ENCODE measurements at places on chromosomes 1 and 21. TPM values are rescaled to one million over a fixed set of nuclear protein-coding genes. Genes with fewer than 3 reads are reported as not detected.

- no peaks in the 10 kb centered on the region for H3K27me3 ChIP-seq
- DNase-seq, result peak; percentile 28
- H3K36me3 ChIP-seq, result no peaks in the 10 kb centered on the region
- H3K4me1 ChIP-seq, result peaks cover 15% of the 10 kb centered on the region
- H3K27ac ChIP-seq, result peak overlapping the region; percentile 56
Observed at GRCh38 chr1:213572912-213573647, 414.7 kb upstream of the PROX1 start.

DNA sequence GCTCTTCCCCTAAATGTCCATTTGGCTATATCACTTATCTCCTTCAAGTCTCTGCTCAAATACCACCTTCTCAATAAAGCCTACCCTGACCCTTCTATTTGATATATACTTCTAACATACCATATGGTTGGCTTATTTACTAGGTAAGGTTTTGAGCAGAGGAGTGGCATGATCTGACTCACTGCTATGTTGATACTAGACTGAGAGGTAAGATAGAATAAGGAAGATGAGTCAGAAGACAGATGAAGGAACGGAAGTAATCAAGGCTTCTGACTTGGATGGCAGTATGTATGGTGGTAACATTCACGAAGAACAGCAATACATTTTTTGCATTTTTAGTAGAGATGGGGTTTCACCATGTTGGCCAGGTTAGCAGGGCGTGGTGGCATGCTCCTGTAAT, 4.8 kb upstream of the HRNR start:
- no peak overlapping the region for H3K27ac ChIP-seq
- no peak overlapping the region for H3K4me3 ChIP-seq
- no peaks in the 10 kb centered on the region for H3K36me3 ChIP-seq
- DNase-seq, result no peak

GRCh38 chr1:90879281-90879680, 142.6 kb downstream of the ZNF644 start:
- H3K27ac ChIP-seq, result no peak overlapping the region
- H3K27me3 ChIP-seq, result no peaks in the 10 kb centered on the region
- no peaks in the 10 kb centered on the region for H3K36me3 ChIP-seq
- no peak overlapping the region for H3K4me3 ChIP-seq
- no peaks in the 10 kb centered on the region for H3K4me1 ChIP-seq

GRCh38 chr1:24737368-24738117, 7.7 kb upstream of the CLIC4 start:
- H3K4me3 ChIP-seq, result no peak overlapping the region
- no peaks in the 10 kb centered on the region for H3K36me3 ChIP-seq
- peaks cover 17% of the 10 kb centered on the region for H3K4me1 ChIP-seq
- DNase-seq, result no peak
- H3K27me3 ChIP-seq, result no peaks in the 10 kb centered on the region

GRCh38 chr1:245530937-245531336, 376.2 kb downstream of the KIF26B start:
- H3K27ac ChIP-seq, result no peak overlapping the region
- no peak overlapping the region for H3K4me3 ChIP-seq
- no peaks in the 10 kb centered on the region for H3K4me1 ChIP-seq
- H3K27me3 ChIP-seq, result no peaks in the 10 kb centered on the region
- no peak for DNase-seq
- no peaks in the 10 kb centered on the region for H3K36me3 ChIP-seq

GRCh38 chr1:157233131-157233530, 94.9 kb upstream of the ETV3 start:
- DNase-seq, result no peak
- no peaks in the 10 kb centered on the region for H3K27me3 ChIP-seq
- no peak overlapping the region for H3K27ac ChIP-seq
- H3K4me1 ChIP-seq, result peaks cover 37% of the 10 kb centered on the region

DNA sequence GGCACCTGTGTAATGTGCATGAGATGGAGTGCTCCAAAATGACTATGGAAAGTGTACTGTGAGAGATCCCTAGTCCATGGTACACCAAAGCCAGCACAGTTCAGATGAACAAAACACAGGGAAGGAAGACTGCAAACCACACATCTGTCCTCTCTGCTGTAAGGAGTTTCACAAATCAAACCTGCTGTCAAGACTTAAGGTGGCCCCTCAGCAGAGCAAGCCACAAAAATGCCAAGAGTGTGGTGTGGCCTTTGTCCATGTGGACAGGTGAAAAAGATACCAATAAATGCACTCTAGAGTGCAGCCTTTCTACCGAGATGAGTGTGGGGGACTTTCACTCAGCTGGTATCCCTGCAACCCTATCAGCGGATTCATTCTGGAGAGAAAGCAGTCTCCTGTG, 12.9 kb downstream of the ZNF648 start:
- no peak for DNase-seq
- no peak overlapping the region for H3K4me3 ChIP-seq
- H3K36me3 ChIP-seq, result no peaks in the 10 kb centered on the region
- H3K27me3 ChIP-seq, result no peaks in the 10 kb centered on the region

DNA sequence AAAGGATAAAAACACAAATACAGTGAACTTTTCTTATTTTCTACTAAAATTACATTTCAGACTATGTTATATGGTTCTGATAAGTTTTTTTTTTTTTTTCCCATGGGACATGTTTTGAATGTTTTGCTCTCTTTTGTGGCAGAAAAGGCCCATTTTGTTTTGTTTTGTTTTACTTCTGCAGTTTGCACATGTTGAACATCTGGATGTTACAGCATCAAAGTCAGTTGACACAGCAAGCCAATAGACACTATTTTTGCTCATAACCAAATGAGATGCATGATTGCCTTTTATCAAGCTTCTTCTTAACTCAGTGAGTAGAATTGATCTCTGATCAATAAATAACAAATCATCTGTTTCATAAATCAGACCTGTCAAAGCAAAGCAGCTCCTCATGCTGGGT, 904.2 kb downstream of the ADGRL2 start:
- no peaks in the 10 kb centered on the region for H3K27me3 ChIP-seq
- H3K4me3 ChIP-seq, result no peak overlapping the region
- no peaks in the 10 kb centered on the region for H3K36me3 ChIP-seq
- no peak overlapping the region for H3K27ac ChIP-seq
- DNase-seq, result no peak

DNA sequence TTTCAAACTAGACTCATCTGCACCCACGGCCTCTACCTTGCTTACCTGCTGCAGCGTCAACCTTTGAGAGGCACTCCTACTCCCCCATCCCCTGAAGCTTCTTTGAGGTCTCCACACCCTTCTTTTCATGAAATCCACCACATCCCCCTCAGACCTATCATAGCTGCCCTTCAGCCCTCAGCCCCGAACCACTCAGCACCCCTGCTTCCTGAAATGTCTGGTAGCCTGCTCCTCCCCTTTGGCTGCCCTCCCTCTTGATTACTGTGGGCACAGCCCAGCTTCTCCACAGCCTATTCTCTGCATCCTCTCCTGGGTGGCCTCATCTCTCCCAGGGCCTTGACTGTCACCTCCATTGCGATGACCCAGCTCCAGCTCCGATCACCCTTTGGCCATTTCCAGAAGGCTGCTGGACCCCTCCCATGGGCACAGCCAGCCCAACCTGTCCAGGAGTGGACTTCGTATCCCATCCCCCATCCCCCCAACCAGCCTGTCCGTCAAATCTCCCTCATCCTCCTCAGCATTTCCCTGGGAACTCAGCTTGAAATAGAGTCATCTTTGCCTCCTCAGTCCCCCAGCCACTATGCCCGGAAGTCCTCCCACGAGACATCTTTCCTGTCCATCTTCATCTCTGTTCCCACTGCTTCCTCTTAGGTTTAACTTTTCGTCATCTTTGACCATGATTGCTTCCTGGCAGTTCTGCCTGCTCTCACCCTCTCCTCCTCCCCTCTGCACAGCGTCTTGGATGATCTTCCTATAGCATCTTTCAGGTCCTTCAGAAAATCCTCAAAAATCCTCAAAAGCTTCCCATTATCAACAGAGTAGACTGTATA, 6.1 kb upstream of the ADORA1 start:
- H3K4me1 ChIP-seq, result no peaks in the 10 kb centered on the region
- H3K27ac ChIP-seq, result no peak overlapping the region
- H3K4me3 ChIP-seq, result no peak overlapping the region
- no peaks in the 10 kb centered on the region for H3K36me3 ChIP-seq
- peaks cover 14% of the 10 kb centered on the region for H3K27me3 ChIP-seq
- DNase-seq, result no peak

GRCh38 chr1:2038229-2038628, 12.0 kb upstream of the PRKCZ start:
- H3K4me1 ChIP-seq, result no peaks in the 10 kb centered on the region
- no peak for DNase-seq
- H3K36me3 ChIP-seq, result no peaks in the 10 kb centered on the region
- H3K27me3 ChIP-seq, result no peaks in the 10 kb centered on the region
- no peak overlapping the region for H3K4me3 ChIP-seq

DNA sequence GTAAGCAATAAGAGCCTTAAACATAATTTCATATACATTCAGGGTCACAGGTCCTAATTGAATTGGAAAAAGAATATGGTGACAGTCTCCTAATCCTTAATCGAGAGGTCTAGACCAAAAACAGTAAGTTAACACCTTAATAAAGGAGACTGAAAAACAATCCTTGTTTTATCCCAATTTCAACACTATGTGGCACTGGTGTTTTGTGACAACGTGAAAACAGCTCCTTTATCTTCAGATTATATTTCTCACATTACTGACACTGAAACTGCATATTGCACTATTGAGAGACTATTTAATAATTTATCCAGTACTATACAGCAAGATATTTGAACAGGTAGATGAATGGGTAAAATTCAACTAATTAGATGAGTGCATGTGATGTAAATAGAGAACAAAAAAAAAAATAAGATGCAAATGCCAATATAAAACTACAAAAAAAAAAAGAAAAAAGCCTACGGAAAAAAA, 34.1 kb downstream of the TP53BP2 start:
- DNase-seq, result no peak
- H3K36me3 ChIP-seq, result no peaks in the 10 kb centered on the region
- H3K27me3 ChIP-seq, result no peaks in the 10 kb centered on the region
- H3K4me1 ChIP-seq, result peaks cover 20% of the 10 kb centered on the region

DNA sequence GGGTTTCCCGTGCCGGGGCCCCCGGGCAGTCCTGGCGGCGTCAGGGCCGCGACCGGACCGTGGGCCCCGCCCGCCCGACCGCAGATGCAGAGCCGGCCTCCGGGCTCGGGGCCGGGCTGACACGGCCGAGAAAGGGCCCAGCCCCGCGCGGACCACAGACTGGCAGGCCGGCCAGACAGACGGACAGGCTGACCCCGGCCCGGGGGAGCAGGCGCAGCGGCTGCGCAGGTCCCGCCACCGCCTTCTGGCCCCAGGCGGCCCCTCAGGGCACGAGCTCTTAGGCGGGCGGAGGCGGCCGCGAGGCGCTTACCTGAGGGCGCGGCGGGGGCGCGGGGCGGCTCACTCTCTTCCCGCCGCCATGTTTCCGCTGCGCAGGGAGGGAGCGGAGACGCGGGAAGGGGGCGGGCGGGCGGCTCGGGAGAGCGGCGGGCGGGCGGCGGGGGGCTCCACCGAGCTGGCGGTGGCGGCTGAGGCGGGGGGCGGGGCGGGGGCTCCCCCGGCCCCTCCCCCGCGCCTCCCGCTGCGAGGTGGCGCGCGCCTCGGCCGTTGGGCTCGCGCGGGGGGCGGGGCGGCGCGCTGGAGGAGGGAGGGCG, at the start of gene SCMH1:
TSS of gene SCMH1 (minus strand) at position 558 of the 593 bp plus-strand sequence. CDS start 56,173 bp downstream, outside the sequence.
- H3K4me3 ChIP-seq, result peak within 1 kb of the TSS; percentile 81
- no peaks in the 10 kb centered on the region for H3K27me3 ChIP-seq
- H3K27ac ChIP-seq, result peak within 1 kb of the TSS; percentile 99
- H3K4me1 ChIP-seq, result peaks cover 64% of the 10 kb centered on the region
- peak; percentile 84 for DNase-seq

GRCh38 chr1:84722794-84723193, 32.5 kb upstream of the SSX2IP start:
- H3K27me3 ChIP-seq, result no peaks in the 10 kb centered on the region
- peaks cover 33% of the 10 kb centered on the region for H3K4me1 ChIP-seq
- no peak for DNase-seq
- peak overlapping the region; percentile 86 for H3K27ac ChIP-seq
- H3K4me3 ChIP-seq, result no peak overlapping the region
- H3K36me3 ChIP-seq, result no peaks in the 10 kb centered on the region

- H3K4me1 ChIP-seq, result peaks cover 28% of the 10 kb centered on the region
- H3K36me3 ChIP-seq, result no peaks in the 10 kb centered on the region
- H3K27ac ChIP-seq, result peak overlapping the region; percentile 90
- H3K4me3 ChIP-seq, result no peak overlapping the region
- DNase-seq, result no peak
- no peaks in the 10 kb centered on the region for H3K27me3 ChIP-seq
Observed at GRCh38 chr1:202047977-202048376, 37.6 kb downstream of the ELF3 start.

DNA sequence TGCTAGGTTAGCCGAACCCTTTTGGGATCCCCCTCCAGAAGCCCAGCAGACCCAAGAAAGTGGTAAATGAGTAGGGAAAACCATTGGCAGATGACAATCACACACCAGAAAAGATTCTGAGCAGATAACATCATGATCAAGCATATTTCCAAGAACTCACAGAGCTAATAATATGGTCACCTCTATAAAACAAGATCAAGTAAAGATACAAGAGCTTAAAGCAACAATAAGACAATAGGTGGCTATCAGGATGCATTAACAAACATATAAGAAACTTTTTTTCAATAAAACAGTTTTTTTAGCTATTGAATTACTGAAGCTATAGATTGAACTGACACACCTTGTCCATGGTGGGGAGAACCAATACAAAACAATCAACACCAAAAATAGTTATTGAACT, 29.0 kb downstream of the UBASH3A start:
- H3K4me1 ChIP-seq, result no peaks in the 10 kb centered on the region
- H3K27me3 ChIP-seq, result no peaks in the 10 kb centered on the region
- no peak overlapping the region for H3K27ac ChIP-seq
- H3K4me3 ChIP-seq, result no peak overlapping the region

GRCh38 chr1:7005762-7006161, 220.5 kb downstream of the CAMTA1 start:
- no peak overlapping the region for H3K4me3 ChIP-seq
- DNase-seq, result no peak
- no peak overlapping the region for H3K27ac ChIP-seq
- no peaks in the 10 kb centered on the region for H3K36me3 ChIP-seq
- H3K4me1 ChIP-seq, result no peaks in the 10 kb centered on the region
- H3K27me3 ChIP-seq, result no peaks in the 10 kb centered on the region

- no peak for DNase-seq
- peaks cover 4% of the 10 kb centered on the region for H3K4me1 ChIP-seq
- H3K27me3 ChIP-seq, result no peaks in the 10 kb centered on the region
- no peak overlapping the region for H3K4me3 ChIP-seq
Observed at GRCh38 chr1:230172016-230172537, 105.0 kb downstream of the GALNT2 start.

- H3K4me3 ChIP-seq, result no peak overlapping the region
- no peak overlapping the region for H3K27ac ChIP-seq
- no peaks in the 10 kb centered on the region for H3K36me3 ChIP-seq
- no peak for DNase-seq
- H3K4me1 ChIP-seq, result peaks cover 9% of the 10 kb centered on the region
Observed at GRCh38 chr1:28301368-28302174, 27.3 kb upstream of the MED18 start.

The ANGPTL3 gene
- polyA plus RNA-seq, result 42.2 TPM

The SPSB1 gene
- polyA plus RNA-seq, result 102 TPM

The AGBL4 gene
- 0.50 TPM for polyA plus RNA-seq

The SPRR2F gene
- 26.1 TPM for polyA plus RNA-seq

The ZNF593OS gene
- 0.45 TPM for polyA plus RNA-seq

The RGS4 gene
- 5.6 TPM for polyA plus RNA-seq

The RBM11 gene
- polyA plus RNA-seq, result 1.1 TPM
